A549 (cell line): ENCODE measurements at places on chromosomes 5 and 9. TPM values are rescaled to one million over a fixed set of nuclear protein-coding genes. Genes with fewer than 3 reads are reported as not detected.
A peak's percentile ranks its signal among the peaks of the same experiment; 100 is the strongest.

Gene PCA3
- polyA plus RNA-seq: not detected in 3 replicates

- DNase-seq: no peak
These were observed 13.6 kb upstream of the GABRP start for GRCh38 chr5:170769898-170770416.

DNA sequence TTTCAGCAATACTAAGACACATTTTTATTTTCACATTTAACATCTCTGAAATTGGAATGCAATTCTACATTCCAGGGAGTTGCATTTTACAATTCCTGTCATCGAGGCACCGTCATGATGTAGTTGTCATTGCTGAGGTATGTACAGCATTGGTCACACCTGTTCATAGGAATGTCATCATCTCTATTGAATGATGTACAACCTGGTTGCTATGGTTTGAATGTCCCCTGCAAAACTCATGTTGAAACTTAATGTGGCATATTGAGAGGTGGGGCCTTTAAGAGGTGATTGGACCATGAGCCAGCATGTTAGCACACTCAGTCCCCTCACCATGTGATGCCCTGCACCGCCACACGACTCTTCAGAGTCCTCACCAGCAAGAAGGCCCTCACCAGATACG lies 103.1 kb downstream of the CEMIP2 start:
- DNase-seq: no peak

- DNase-seq: no peak
These were observed 79.3 kb upstream of the SH3PXD2B start for GRCh38 chr5:172533399-172534228.

- peak; percentile 61 for DNase-seq
These were observed 207.0 kb downstream of the MEF2C start for GRCh38 chr5:88675708-88676636.

DNA sequence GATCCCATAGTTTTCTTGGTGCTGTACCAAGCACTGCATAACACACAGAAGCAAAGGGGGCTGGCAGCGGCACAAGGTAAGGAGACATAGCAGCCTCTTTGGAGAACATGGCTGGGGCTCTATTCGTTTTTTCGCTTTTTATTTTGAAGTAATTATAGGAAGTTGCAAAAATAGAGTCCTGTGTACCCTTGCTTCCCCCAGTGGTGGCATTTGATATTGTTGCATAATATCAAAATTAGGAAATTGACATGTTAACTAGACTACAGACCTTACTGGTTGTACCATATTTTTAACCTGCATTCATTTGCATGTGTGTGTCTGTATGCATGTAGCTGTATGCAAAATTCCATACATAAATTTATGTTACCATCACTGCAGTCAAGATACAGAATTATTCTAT lies 6.6 kb upstream of the UBQLN1 start:
- DNase-seq: no peak

GRCh38 chr9:114386886-114387679 lies 699 bp downstream of the AKNA start:
- no peak for DNase-seq

- DNase-seq: peak; percentile 64
These were observed 235.8 kb downstream of the ROR2 start for GRCh38 chr9:91714020-91714806.
